Fibroblast of the aortic adventitia (primary cell): ENCODE measurements at places on chromosomes 1 and 21. TPM values are rescaled to one million over a fixed set of nuclear protein-coding genes. Genes with fewer than 3 reads are reported as not detected.

GRCh38 chr1:207145401-207146058, 41.5 kb downstream of the C4BPA start:
- DNase-seq = no peak

Gene ATP1A2
- 0.27 TPM in 1 of 2 replicates, not detected in the other for total RNA-seq

- no peak for DNase-seq
These were observed 10.3 kb upstream of the PHC2 start for GRCh38 chr1:33441088-33441745.

Gene TNFSF4
- total RNA-seq = 0.49 and 2.0 TPM in 2 replicates

Gene RNASEL
- 9.5 and 12.3 TPM in 2 replicates for total RNA-seq

DNA sequence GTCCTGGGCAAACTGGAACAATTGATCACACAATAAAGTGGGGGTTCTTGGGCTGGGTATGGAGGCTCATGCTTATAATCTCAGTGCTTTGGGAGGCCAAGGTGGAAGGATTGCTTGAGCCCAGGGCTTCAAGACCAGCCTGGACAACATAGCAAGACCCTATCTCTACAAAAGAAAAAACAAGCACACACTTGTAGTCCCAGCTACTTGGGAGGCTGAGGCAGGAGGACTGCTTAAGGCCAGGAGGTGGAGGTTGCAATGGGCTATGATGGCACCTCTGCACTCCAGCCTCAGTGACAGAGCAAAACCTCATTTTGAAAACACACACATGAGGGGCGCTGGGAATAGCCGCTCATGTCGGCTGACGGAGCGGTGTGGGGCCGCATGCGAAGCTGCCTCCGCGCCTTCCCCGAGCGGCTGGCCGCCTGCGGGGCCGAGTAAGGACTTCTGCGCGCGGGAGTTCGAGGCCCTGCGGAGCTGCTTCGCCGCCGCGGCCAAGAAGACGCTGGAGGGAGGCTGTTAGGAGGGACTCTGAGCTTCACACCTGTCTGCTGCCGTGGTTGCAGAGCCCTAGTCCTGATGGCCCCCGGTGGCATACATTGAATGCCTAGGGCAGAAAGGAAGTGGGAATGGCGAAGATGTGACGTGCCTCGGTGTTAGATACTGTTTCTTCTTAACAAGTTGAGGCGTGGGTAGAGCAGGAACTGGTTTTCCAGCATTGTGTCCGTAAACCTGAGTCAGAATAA, 59.5 kb downstream of the ACBD3 start:
- DNase-seq = no peak
